ENCODE measurements at places on chromosomes 2 and 18.
A peak's percentile ranks its signal among the peaks of the same experiment; 100 is the strongest.

DNA sequence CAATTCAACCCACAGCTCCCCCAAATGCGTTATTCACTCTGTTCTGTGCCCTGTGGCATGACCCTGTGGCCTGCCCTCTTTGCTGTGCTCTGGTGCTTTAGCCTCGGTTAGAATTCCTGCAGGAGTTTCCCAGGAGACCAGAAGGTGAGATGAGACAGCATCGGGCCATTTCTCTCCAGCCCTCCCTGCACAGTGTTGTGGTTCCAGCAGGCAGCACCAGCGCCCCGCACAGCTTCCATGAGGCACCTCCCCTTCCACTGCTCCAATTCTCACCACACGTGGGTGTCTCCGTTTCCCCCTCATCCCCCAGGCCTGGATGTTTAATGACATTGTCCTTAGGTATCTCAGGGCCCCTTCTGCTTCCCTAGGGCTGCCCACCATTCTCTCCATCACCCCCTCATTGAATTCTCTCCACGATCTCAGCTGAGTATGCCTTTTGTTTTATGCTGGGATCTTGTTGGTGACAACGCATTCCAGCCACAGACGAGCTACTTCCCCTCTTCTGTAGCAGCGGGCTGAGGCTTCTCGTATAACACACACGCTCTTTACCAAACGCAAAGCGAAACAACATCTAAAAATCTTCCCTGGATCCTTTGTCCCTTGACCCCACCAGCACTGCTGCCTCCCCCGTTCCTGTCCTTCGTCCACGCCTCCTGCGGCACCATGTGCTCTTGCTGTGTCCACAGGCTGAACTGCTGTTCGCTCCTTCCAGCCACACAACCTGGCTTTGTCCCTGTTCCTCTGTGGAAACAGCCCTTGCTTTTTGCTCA, 35.1 kb downstream of the ACKR3 start:
- no peak for DNase-seq

DNA sequence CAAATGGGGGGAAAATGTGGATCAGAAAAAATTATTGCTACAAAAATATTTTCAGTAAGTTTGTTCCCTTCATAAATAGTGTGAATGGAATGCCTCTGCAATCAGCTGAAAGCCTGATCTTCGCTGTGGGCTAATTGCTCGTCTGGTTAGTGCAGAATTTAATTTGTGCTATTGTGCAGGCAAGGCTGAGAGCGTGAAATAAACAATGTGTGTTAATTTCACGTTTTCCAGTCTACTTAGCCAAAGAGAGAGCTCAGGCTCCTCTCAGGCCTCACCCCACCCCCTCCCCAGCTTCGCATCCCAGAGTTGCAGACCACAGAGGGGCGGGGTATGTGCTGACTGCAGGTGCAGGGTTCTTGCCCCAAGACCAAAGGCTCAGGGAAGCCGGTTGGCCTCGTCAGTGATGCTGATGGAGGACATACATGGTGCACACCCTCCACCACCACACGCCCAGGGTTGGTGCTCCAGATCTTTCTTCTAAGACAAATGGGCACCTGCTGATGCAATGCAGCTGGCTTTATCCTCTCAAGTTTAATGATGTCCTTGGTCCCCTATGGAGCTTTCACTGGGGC, 302.6 kb upstream of the SLC14A2 start:
- no peak for DNase-seq

GRCh38 chr2:25988134-25988533, 5.8 kb upstream of the KIF3C start:
- no peak for DNase-seq

GRCh38 chr2:132859590-132859989, 189.6 kb upstream of the LYPD1 start:
- no peak for DNase-seq

GRCh38 chr2:200966770-200967169, 3.3 kb upstream of the ORC2 start:
- DNase-seq, result no peak

DNA sequence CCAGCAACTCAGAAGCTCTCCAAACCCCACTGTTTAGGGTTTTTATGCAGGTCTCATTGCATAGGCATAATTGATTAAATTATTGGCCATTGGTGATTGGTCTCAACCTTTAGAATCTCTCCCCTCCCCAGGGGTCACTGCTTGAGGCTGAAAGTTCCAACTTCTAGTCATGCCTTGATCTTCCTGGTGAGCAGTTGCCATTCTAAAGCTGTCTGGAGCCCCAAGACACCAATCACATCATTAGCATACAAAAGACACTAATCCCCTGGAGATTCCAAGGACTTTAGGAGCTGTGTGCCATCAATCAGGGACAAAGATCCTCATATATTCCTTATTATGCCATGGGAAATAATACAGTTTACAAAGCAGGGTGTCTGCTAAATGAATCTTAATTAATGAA, 863.4 kb upstream of the KLHL29 start:
- DNase-seq, result no peak

DNA sequence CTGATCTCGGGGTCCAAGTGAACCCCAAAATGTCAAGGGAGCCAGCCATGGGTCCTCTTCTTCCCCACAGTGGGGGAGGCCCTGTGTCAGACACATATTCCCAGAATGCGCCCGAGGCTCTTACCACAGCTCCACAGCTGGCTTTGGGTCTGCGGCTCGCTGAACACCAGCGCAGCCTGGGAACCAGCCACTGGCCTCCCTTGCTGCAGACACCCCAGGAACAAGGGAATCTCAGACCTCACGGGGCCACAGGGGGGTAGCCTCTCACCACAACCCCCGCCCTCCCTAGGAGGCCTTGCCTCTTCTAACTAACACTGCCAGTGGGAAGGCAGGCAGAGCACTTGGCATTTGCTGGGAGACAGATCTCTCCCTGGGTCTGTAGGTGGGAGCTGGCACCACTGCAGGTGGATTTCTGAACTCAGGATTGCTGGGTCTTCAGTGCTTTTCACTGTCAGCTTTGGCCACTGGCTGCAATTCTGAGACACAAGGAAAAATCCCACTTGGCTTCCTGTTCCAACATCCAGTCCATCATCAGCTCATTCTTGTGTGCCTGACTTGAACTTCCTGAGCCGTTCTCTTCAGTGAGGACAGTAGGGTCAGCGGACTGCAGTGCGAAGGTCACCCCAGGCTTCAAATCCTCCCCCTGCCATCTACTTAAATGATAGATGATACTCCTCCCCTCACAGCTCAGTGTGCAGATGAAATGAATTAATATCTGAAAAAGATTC, 128.7 kb downstream of the CAPN13 start:
- no peak for DNase-seq

- no peak for DNase-seq
Measured at GRCh38 chr2:230942920-230943896, 18.2 kb upstream of the GPR55 start.

DNA sequence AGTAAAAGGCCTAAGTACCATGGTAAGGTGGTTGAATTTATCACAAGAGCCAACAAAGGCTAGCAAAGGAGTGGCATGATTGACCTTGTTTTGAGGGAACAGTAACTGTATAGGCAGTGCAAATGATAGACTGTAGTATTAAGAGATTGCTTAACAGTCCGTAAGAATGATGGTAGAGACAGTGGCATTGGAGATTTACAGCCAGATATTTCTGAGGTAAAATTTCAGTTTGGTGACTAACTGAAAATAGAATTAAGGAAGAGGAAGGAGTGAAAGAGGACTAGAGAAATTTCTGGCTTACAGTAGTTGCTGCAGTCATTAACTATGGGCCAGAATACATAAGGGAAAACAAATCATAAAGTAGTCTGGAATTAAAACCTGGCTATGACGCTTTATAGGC, 4.4 kb upstream of the BAZ2B start:
- DNase-seq, result no peak

GRCh38 chr2:145197944-145198343, 678.0 kb upstream of the ZEB2 start:
- DNase-seq, result no peak

DNA sequence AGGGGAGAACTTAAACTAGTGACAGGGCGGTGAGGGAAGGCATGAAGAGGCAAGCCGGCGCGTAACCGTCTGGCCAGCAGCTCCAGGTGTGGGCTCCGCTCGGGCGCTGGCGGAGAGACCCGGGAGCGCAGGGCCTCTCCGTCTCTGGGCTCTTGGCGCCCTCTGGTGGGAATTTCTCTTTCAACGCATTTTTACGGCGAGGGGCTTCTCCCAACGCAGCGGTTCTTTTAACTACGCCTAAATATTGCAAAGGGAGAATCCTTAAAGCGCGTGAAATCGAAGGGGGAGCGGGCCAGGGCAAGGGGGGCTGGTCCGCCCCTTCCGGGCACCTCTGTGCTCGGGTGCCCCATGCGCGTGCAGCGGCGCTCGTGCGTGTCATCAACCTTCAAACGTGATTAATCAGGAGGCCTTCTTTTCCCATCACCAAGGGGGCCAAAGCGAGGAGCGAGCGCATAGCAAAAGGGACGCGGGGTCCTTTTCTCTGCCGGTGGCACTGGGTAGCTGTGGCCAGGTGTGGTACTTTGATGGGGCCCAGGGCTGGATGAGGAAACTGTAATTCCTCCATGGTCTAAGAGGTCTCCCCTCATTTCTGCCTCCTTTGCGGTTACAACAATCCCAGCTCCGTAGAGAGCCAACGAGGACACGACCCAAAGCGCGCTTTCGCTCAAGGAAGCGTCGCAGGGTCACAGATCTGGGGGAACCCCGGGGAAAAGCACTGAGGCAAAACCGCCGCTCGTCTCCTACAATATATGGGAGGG, 762 bp upstream of the GAD1 start:
- peak; percentile 68 for DNase-seq

DNA sequence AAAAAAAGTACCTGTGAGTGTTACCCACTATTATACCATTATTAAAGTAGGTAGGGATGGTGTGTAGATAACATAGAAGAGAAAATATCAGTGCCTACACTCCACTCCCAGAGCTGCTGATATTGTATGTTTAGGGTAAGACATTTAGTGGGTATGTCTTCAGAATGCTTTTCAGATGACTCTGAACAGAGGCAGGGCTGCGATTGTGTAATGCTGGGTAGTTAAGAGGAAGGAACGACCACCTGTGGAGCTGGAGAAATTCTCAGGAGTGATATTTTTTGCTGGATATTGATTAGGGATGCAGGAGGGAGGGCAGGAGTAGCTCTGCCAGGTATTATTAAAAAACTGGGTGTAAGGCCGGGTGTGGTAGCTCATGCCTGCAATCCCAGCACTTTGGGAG, 2.8 kb downstream of the CNOT11 start:
- DNase-seq, result no peak

DNA sequence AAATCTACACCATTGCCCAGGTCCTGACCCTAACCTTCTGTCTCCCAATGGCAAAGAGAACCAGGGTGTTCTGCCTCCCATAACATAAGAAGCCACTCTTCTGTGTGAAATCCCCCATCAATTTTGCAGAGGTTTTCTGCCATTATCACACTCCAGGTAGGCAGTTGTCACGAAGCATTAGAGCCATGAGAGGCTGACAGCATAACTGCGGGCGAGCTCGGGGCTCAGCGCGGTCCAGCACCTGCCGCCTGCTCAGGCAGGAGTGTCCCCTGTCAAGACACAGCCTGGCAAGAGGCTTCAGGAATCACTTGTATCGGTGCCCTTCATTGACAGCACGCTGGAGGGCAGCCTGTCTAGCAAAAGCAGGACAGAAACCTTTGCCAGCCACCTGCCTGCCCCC, 251.2 kb downstream of the SATB2 start:
- no peak for DNase-seq

DNA sequence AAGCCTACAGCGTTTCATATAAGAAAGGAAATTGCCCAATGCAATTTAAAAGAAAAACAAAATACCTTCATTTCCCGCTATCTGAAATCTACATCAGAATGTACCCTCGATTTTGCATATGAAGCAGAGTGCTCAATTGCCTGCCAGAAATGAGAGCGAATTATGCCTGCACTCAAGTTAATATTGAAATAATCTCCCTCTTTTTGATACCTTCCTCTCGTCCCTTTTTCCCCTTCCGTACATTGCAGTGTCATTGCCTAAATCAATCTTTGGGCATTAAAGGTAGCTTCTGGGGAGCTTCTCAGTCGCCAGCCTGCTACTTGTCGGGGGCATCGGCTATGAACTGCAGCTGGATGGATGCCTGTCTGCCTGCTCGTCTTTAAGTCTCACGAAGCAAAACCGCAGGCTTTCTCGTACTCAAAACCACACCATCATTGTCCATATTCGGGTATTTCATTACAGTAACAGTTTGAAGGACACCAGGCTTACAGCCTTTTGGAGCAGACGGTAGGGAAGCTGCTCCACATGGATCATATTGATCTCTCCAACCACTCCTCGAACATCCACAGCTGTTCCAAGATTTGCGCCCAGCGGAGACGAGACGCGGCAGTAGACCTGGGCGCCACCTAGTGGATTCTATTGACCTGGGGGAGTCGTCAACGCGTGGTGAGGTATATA, 64.0 kb upstream of the HNRNPA3 start:
- DNase-seq, result peak; percentile 46

DNA sequence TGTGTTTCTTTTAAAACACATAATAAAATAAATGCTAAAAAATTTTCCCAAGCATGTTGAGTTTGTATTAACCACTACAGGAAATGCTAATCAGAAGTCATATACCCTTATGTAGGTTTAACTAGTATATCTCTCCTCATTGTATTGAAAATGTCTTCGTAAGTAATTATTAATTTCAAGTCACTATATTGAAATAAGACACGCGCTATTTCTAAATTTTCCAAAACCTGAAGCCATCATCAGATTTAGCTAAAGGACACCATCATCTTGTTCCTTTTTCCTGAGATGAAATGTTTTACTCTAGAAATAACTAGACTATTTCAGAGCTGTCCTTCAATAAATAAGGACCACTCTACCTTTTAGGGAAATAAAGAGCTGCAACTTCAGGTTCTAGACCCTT, 78.9 kb downstream of the LPIN2 start:
- DNase-seq, result no peak
